Ovary (tissue), 10 donors: ENCODE measurements at places on chromosomes 4 and X. TPM values are rescaled to one million over a fixed set of nuclear protein-coding genes. Genes with fewer than 3 reads are reported as not detected.

GRCh38 chr4:169438057-169438480, 167.3 kb upstream of the SH3RF1 start:
- no peak for DNase-seq

GRCh38 chrX:10007621-10008020, 40.5 kb downstream of the CLDN34 start:
- no peak for DNase-seq

DNA sequence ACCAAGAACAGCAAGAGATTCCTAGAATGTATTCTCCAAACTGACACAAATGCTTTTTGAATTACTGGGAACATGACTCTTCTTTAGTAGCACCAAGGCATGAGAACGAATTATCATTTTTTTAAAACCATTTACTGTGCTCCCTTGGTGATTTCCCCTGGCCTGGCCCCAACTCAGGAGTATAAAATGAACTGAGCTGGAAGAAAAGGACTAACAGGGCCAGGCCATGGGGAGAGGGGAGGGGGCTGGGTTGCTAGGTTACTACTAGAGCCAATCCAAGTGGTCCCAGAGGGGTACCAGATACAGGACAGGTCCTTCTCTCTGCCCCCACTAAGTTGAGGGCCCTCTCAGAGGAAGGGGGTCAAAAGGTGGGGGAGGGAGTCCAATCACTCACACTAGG, 23.1 kb downstream of the SASH3 start:
- no peak for DNase-seq

DNA sequence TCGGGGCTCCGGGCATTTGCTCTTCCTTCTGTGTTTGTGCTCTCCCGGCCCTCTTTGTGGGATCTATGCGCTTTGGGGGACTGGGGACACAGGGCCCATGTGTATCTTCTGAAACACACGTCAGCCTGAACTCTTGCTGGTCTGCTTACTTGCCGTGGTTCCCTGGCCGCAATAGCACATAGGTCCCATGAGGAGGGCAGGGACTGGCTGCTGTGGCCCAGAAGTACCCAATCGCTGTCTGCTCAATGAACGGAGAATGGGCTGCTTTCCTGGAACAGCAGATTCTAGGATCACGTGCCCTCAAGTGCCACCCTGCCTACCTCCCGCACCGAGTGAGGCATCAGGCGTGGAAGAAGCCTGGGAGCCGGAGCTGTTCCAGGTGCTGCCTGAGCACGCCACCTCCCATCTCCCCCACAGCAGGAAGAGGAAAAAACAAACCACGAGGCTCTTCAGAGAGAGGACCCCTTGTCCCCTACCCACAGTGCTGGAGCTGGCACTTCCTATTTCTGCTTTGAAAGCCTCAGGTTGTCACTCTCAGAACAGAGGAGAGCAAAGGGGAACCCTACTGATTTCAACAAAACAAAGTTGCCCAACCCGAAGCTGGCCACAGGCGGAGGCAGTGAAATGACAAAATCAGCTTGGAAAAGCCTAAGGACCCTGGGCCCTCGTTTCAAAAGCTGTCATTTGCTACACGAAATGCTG, 3.8 kb downstream of the G6PD start:
- no peak for DNase-seq

DNA sequence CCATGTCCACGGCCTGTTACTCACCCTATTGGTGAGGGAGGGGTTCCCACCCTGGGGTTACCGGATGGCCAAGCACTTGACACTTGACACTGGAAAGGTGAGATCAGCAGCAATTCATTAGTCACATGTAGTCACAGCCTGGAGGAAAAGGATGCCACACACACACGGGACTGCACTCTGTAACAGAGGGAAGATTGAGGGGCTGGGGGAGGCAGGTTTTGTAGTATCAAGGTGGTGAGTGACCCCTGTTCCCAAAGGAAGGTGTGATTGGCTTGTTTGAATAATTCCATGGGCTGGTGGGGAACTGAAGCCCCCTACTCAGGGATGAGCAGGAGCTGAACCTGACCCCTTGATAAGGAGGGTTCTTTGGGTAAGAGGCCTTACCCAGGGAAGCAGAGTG, 96.0 kb upstream of the HELT start:
- DNase-seq, result no peak

GRCh38 chr4:141210168-141210567, 10.5 kb upstream of the ZNF330 start:
- DNase-seq, result no peak

DNA sequence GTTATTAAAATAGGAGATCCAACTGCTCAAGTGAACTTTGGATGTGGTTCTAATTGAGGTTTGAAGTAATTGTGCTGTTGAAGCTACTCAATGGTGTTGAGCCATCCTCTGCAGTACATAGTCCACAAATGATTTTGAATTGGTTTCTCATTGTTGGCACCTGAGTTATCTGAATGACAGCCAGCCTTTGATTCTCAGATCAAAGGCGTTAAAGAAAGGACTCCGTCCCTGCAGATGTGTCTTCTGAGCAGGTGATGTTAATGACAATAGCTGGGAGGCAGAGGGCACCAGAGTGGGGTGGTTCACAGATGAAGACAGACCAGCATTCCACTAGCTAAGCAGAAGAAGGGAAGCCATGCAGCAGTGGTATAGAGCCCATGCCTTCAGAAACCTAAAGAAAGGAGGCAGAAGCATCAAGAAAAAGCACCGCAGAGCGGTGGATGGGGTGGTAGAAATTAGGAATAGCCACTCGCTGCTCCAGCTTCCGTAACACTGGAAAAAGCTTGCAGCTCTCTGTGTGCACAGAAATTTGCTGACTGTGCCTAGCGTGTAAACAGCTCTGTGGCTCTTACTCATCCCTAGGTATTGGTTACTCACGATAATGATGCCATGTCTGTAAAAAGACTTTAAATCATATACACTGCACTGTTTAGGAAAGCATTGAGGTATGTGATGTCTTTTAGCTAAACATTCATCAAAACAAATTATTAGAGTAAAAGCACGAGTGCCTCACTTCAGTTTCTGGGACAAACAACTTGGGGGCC, 79.2 kb upstream of the CLCN4 start:
- DNase-seq, result no peak

DNA sequence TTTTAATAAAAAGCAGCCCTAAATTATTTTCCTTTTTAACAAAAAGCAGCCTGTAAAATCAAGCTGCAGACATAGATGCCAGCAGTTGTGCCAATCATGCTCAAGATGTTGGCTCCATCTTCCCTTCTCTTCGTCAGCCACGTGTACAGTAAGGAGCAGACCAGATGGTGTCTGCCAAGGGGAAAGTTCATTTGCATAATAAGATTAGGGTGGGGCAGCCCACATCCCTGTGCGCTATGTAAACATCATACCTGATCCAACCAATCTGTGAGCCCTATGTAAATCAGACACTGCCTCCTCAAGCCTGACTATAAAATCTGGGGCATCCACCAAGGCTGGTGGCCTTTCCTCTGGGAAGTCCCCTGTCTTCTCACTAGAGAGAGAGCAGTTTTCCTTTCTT, 23.1 kb upstream of the C1GALT1C1 start:
- DNase-seq, result no peak

DNA sequence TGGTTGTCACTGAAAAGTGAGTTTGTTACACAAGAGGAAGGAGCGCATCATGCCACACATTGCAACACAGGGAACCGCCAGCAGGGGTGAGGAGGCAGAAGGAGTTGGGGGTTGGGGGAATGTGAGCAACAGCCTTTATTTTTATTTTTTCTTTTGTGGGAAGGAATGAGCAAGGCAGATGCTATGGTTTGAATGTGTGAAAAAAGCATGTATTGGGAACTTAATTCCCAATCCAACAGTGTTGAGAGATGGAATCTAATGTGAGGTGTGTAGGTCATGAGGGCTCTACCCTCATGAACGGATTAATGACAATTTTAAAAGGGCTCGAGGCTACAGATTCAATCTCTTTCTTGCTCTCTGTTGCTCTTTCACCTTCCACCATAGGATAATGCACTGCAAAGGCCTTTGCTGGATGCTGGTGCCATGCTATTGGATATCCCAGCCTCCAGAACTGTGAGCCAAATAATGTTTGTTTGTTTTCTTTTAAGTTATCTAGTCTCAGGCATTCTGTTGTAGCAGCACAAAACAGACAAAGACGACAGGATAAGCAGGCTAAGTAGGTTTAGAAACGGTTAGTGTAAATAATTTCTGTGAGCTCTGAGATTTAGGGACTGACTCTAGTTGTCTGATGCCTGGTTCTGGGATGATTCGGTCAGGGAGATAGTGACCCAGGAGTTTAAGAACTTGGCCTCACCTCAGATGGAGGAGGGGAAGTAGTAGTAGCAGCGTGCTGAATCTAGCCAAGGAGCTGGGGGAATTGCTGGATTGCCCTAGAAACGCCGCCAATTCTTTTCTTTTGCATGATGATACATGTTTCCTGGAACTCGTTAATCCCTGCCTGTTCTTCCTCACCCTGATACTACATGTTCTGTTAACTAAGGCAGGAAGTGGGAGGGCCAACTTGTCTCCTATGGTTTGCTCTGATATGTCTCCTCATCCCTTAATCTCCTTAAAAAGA, 156.6 kb upstream of the CTSO start:
- peak; percentile 28 for DNase-seq

DNA sequence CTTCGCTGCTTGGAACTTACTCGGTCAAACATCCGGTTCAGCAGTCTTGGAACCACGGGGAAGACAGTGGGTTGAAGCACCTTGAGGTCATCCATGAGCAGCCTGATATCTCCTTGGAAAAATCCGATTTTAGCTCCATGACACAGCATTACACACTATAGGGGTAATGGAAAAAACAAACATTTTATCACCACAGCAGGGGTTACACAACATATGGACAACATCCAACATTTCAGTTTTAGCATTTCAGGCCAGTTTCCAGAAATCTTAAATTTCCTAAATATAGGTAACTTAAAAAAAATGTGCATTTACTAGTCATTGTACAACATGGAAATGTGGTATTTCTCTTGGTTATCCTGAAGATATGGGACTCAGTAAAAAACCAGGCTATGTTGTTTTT, 34.4 kb upstream of the CENPU start:
- DNase-seq, result no peak

DNA sequence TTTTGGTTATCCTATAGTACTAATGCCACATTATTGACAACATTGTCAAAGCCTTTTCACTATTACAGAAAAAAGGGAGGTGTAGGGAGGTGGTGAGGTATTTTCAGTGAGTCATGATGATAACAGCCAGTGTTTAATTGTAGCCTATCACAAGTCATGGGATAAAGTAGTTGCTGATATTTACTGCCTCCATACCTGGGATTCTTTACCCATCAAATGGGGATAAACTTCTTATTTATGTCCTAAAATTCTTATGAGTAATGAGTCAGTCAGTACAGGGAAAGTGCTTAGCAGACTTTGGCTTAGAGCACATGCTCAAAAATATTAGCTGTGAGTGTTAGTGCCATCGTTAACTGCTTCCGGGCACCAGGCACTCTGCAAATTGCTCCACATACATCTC, 25.7 kb downstream of the ADGRG2 start:
- DNase-seq, result no peak

DNA sequence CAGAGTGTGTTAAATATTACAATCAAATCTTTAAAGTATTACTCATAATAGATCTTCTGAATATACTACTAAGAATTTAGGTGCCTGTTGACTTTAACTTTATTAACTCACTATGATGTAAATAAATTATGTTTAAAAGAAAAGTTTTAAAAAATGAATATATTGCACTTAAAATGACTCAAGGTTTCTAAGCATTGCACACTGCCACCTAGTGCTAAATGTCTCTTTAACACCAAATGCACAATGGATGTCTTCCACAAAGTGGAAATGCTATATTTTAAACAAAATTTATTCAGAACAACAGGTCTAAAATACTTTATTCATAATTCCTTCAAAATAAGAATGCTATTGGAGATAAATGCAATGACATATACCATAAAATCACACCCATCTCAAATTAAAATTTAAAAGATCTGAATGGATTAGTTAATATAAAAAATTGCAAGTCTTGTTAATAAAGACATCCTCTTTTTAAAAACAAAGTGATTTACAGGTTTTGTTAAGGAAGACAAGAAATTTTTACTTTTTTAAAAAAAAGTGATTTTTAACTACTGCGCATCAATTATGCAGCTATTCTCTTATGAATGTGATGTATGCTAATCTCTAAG, 5.5 kb downstream of the INPP4B start:
- DNase-seq, result no peak

GRCh38 chr4:3868211-3869173, 102.3 kb downstream of the ADRA2C start:
- DNase-seq, result peak; percentile 2

DNA sequence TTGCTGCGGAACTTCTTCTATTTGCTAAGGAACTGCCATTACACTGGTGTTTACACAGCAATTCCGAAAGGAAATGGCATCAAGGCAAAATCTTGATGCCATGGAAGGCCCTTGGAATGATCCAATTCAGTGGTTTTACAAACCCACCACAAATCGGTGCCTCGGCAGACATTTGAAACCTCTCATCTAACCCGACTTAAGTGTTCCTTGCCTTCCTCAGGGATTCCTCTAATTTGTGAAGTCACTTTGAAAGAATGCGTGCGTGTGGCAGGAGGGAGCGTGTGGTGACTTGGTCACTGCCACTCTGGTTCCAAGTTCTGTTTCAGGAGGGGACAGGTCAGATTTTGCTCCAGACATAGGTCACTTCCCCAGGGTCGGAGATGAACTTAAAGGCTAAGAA, 4.8 kb downstream of the NOP14 start:
- no peak for DNase-seq

GRCh38 chr4:54930226-54930625, 195.2 kb downstream of the KDR start:
- DNase-seq, result no peak

- peak; percentile 38 for DNase-seq
Measured at GRCh38 chrX:2627272-2627867, 63.7 kb upstream of the CD99 start.

DNA sequence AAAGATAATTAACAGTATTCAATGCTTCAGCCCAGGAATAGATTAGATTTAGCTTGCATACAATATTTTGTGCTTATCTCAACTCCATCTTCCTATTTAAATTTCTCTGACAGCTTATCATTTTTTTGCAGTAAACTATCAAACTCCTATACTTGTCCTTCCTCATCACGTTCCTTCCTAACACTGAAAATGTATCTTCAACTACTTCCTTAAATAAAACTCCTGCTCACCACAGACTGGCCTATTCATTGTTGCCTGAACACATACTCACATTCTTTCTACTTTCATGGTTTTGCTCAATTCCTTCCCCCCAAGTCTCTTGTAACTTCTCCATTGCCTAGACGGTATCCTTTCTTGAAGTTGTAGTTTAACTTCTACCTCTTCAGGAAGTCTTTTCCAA, 28.5 kb upstream of the PTPN13 start:
- no peak for DNase-seq

GRCh38 chrX:46959985-46960700, 47.9 kb downstream of the JADE3 start:
- DNase-seq, result no peak

CCDC160 gene
- 0.80 TPM for total RNA-seq

LARP1B gene
- 18.9 TPM for total RNA-seq

FRYL gene
- total RNA-seq, result 45.3 TPM

ADH1B gene
- 141 TPM for total RNA-seq

IL1RAPL1 gene
- 1.3 TPM for total RNA-seq
